ENCODE measurements at places on chromosomes 13 and 19.
A peak's percentile ranks its signal among the peaks of the same experiment; 100 is the strongest.

GRCh38 chr19:55322204-55322885 lies 2.8 kb downstream of the TMEM150B start:
- no peak for DNase-seq

DNA sequence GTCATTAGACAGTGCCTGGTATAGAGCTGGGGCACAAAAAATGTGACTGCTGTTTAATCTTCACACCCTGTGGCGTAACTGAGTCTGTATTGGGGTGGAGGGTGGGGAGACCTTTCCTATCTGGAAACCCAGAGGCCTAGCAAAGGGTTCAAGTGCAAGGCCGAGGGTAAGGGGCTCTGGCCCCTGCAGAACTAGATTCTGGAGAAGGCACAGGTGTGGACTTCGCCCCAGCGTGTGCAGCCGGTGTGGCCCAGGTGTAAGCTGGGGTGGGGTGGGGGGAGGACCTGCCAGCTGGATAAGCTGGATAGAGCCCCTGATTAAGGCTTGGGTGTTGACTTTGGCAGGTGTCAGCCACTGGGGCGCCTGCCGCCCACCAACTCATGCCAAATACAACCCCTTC lies 1.3 kb downstream of the RAB3D start:
- DNase-seq = no peak

GRCh38 chr13:99505814-99506269 lies 4.6 kb downstream of the TM9SF2 start:
- DNase-seq = no peak

DNA sequence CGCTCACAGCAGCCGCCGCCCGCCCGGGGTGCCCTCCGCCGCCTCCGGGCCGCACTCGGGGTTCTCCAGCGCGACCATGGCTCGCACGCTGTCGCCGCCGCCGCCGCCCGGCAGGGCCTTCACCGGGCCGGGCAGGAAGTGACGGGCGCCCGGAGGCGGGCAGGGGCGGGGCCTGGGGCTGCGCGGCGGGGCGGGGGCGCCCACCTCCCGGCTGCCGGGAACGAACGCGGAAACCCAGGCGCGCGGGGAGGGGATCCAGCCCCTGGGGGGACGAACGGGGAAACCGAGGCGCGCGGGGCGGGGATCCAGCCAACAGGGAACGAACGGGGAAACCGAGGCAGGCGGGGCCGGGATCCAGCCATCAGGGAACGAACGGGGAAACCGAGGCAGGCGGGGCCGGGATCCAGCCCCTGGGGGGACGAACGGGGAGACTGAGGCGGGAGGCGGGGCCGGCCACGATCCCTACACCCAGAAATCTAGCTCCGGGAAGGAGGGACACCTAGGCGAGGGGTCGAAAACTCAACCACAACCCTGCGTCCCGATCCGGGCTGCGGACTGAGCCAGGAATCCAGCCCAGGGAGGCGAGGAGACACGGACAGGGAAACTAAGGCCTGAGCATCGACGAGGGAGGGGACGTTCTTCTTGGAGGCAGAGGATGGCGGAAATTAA lies at the start of gene R3HDM4:
Gene R3HDM4, minus strand, starts transcription at position 140 of the 669 bp plus-strand sequence. Its CDS starts 62 bp downstream, at position 78.
- DNase-seq = peak; percentile 68

GRCh38 chr13:43411741-43412140 lies 375.0 kb downstream of the ENOX1 start:
- DNase-seq = no peak

GRCh38 chr13:102707467-102707866 lies 12.6 kb upstream of the METTL21C start:
- no peak for DNase-seq

- DNase-seq = no peak
Measured at GRCh38 chr13:57925250-57925649, 293.7 kb downstream of the PCDH17 start.

DNA sequence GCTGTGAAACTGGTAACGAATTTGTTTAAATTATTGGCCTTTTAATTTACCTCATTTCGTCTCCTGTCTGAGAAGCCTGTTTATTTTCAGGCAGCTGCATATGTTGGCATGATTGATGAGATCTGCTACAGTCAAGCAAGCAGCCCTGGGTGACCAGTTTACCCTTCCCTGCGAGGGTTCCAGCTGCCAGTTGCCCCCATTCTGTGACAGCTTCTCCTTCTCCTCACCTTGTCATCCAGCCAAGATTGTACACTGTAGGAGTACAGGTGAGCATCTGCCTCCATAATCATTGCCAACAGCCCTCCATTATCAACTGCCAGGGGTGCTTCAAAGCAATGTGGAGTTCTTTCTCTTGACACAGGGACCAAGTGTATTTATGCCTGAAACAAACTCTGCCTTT lies 1979.9 kb upstream of the PRR20A start:
- no peak for DNase-seq

GRCh38 chr19:6750062-6750461 lies 10.6 kb downstream of the TRIP10 start:
- DNase-seq = no peak

DNA sequence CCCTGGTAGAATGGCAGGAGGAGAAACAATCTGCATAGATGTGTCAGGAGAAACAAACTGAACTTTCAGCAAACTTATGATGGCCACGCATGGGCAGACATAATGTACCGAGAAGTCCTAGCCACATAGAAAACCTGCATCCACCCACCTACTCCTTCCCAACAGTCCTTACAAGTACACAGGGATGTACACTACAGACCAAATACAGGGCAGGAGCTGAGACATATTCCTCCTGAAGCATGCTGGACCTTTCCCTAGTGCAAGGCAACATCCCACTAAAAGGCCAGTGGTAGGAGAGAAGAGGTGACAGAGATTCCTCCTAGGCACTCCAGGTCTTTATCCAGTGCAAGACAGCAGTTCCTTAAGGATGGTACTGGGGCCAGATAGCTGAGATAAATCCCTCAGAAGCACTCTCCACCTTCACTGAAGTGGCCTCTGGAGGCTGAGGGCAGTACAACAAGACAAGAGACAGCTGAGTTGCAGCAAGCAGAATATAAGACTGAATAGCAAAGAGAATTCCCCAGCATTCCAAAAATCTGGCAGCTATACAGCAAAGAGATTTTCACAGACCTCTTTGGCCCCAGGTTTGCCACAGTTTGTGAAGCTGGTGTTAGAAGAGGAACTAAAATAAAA lies 18.3 kb downstream of the VWA8 start:
- no peak for DNase-seq

DNA sequence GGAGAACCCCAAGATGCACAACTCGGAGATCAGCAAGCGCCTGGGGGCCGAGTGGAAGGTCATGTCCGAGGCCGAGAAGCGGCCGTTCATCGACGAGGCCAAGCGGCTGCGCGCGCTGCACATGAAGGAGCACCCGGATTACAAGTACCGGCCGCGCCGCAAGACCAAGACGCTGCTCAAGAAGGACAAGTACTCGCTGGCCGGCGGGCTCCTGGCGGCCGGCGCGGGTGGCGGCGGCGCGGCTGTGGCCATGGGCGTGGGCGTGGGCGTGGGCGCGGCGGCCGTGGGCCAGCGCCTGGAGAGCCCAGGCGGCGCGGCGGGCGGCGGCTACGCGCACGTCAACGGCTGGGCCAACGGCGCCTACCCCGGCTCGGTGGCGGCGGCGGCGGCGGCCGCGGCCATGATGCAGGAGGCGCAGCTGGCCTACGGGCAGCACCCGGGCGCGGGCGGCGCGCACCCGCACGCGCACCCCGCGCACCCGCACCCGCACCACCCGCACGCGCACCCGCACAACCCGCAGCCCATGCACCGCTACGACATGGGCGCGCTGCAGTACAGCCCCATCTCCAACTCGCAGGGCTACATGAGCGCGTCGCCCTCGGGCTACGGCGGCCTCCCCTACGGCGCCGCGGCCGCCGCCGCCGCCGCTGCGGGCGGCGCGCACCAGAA lies 1.1 kb downstream of the SOX1 start:
- no peak for DNase-seq

GRCh38 chr13:69458013-69458412 lies 649.6 kb upstream of the ATXN8OS start:
- no peak for DNase-seq

DNA sequence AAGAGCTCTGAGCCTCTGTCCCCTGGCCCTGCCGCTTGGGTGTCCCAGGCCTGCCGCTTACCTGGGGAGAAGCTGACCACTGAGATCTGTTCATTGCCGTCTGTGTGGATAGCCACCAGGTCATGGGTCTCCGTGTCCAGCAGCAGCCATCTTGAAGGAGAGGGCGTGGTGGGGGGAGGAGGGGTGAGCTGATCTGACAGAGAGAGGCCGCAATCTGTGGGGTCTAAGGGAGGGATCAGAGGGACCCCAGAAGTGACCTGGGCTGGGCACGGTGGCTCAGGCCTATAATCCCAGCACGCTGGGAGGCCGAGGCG lies 14.6 kb upstream of the GPR4 start:
- DNase-seq = no peak

- DNase-seq = no peak
Measured at GRCh38 chr19:52138983-52139251, 821 bp downstream of the ZNF616 start.

DNA sequence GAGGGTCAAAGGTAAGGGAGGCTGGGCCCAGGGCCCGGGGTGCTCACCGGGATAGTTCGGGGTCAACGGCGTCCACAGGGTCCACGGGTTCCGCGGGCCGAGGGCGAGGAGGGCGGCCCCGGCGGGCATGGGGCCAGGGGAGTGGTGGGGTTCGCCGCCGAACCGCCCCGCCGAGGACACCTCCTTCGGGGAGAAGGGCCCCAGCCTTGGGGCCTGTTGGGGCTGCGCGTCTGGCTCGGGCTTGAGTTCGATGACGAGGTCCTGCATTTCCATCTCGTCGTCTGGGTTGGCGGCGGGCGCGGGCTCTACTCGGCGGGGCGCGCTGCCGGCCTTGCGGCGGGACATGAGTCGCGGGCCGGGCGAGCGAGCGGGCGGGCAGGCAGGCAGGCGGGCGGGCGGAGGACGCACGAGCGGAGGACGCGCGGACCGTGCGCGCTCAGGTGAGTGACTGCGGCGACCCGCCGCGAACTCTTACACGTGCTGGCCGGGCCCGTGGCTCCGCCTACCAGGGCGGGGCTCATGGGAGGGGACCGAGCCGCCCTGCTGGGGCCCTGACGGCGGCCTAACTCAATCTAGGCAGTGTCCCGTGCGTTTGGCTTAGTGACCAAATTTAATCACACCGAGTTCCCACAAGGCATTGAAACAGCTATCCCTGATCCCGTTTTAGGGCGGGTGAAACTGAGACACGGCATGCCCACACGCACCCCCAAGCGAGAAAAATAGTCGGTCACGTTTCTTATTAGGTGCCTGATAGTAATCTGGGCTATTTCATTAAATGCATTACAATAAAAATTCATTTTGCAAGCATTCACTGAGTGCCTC lies at the start of gene ZNF296:
Gene ZNF296, minus strand, starts transcription at position 450 of the 822 bp plus-strand sequence. Its CDS starts 105 bp downstream, at position 345.
- peak; percentile 66 for DNase-seq

GRCh38 chr13:47798194-47798593 lies 202.9 kb downstream of the SUCLA2 start:
- DNase-seq = no peak

- no peak for DNase-seq
Measured at GRCh38 chr13:113646921-113647340, 11.1 kb downstream of the ATP4B start.

GRCh38 chr13:60986301-60986700 lies 429.3 kb downstream of the PCDH20 start:
- no peak for DNase-seq

DNA sequence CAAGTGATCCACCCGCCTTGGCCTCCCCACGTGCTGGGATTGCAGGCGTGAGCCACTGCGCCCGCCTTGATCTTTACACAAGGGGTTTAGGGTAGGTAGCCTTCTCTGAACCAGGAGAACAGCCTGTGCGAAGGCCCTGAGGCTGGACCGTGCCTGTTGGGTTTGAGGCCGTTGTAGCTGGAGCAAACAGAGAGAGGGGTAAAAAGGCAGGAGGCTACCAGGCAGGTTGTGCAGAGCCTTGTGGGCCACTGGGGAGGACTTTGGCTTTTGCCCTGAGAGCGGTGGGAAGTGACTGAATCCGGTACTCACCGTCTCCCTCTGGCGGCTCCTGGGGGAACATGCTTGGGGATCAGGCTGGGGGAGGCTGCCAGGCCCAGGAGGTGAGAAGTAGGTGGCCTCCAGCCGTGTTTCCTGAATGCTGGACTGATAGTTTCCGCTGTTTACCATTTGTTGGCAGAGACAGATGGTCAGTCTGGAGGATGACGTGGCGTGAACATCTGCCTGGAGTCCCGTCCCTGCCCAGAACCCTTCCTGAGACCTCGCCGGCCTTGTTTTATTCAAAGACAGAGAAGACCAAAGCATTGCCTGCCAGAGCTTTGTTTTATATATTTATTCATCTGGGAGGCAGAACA lies 24.6 kb downstream of the SPC24 start:
- peak; percentile 61 for DNase-seq

GRCh38 chr19:7783991-7784423 lies 21.0 kb downstream of the CLEC4M start:
- DNase-seq = no peak

DNA sequence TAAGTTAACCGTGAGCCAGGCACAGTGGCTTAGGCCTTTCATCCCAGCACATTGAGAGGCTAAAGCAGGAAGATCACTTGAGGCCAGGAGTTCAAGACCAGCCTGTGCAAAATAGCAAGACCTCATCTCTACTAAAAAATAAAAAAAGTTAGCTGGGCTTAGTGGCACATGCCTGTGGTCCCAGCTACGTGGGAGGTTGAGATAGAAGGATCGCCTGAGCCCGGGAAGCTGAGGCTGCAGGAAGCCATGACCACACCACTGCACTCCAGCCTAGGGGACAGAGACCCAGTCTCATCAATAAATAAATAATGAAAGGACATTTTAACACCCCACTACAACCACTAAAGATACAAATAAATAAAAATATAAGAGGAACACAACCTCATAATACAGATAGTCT lies 21.6 kb downstream of the LSM14A start:
- no peak for DNase-seq

DNA sequence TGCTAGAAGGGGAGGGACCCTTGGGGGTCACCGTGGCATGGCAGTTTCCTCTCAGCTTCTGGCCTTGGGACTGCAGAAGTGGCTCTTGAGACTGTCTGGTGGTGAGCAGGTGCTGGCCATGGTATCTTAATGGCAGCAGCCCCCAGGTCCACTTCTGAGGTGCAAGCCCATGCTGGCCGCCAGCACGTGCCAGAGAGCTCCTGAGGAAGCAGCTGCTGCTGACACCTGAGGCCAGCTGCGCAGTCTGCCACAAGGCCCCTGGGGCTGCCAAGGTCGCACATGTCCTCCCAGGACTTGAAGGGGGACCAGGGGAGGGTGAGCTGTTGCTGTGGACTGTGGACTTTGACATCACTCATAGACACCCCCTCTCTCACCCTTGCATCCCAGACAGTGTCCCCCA lies 48.0 kb downstream of the NFIX start:
- no peak for DNase-seq

All from activated T-helper 1 cell treated with anti-CD3 and anti-CD28 coated beads, Interleukin-2, amount 50 U/mL, for 16 hours (primary cell).